CD4-positive, alpha-beta T cell treated with Interleukin-4 for 4 hours (primary cell): ENCODE measurements at places on chromosomes 5 and 9.

GRCh38 chr9:136865041-136865767 lies 904 bp downstream of the EDF1 start:
- DNase-seq = no peak

- DNase-seq = no peak
Observed at GRCh38 chr9:92171822-92172221, 56.6 kb upstream of the SPTLC1 start.

DNA sequence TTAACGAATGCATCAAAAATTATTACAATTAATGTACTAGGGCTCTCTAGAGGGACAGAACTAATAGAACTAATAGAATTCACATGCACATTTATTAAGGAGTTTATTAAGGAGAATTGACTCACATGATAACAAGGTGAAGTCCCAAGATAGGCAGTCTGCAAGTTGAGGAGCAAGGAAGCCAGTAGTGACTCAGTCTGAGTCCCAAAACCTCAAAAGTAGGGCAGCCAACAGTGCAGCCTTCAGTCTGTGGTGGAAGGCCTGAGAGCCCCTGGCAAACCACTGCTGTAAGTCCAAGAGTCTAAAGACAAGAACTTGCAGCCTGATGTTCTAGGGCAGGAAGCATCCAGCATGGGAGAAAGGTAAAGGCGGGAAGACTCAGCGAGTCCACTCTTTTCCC lies 633.8 kb downstream of the SEMA5A start:
- no peak for DNase-seq

- no peak for DNase-seq
Observed at GRCh38 chr9:93673021-93673838, 96.8 kb downstream of the PHF2 start.

GRCh38 chr9:88772575-88772974 lies 218.7 kb upstream of the S1PR3 start:
- no peak for DNase-seq

- DNase-seq = no peak
Observed at GRCh38 chr5:172897481-172898217, 61.6 kb upstream of the RPL26L1 start.

GRCh38 chr9:121363622-121363961 lies 6.5 kb downstream of the STOM start:
- DNase-seq = no peak

DNA sequence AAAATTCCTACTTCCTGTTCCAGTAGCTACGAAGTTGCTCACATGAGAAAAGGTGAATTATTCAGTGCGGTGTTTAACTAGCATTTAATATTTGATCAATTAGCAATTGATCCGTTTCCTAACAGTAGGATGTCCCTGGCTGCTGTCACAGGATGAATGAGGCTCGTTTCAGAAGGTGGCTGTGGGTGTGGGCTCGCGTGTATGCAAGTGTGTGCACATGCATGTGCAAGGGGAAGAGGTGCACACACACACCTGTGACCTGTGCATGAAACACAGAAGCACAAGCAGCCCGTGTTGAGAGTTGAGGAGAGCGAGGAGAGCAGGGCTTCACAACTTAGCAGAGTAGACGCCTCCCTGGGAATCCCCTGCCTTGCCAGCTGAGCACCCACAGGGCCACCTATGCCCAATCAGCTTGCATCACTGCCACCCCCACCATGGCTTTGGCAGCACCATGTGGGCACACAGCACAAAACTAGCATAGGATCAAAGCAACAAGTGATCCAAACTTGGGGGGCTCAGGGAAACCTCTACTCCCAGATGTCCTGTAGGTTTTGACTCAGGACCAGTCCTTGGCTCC lies 107.2 kb downstream of the C5orf15 start:
- DNase-seq = no peak

DNA sequence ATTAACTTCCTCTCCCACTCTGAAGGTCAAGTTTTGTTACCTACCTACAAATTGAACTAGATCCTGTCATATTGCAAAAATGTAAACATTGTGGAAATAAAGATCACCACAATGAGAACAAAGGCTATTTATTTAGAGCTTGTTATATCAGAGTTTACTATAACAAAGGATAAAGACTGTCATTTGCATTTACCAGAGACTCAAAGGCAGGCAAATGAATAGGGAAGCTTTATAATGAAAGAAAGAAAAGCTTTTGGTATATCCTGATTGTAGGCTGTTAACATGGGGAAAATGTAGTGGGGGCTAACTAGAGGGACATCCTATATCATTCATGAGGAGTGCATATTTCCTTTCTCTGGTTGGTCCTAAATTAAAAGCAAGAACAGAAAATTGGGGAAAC lies 403.5 kb upstream of the TYRP1 start:
- DNase-seq = no peak

GRCh38 chr9:93203718-93204469 lies 20.0 kb downstream of the WNK2 start:
- DNase-seq = no peak

DNA sequence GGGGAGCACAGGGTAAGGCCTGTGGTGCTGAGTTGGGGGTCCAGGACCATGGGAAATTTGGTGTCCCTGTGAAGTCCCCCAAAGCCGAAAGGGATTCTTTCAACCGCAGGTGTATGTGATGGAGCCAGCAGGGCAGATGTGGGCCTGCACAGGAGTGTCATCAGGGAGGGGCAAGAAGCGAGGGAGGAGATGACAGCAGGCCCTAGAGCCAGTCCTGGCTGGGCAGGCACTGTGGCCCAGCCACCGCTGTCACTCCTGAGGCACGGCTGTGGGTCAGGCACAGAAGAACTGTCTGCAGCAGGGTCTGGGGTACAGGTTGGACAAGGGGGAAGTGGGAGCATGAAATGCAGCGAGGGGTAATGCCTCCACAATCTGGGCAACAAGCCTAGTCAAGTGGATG lies 4.8 kb downstream of the HK3 start:
- DNase-seq = no peak

DNA sequence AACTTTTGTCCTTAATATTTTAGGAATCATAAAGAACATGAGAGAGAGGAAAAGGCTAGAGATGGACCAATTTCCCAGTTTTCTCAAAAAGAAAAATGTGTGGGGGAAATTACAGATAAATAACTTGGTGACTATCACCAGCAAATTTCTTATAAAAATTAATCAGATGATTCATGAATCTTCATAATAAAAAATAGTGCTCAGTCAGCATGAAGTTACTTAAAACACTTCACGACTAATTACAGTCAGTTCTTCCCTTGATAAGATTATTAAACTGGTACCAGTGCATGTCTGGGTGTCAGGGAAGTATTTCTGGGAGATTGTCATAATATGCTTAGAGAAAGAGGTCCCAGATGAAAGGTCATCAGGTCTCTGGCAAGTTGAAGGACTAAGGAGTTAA lies 133.0 kb downstream of the SNCAIP start:
- no peak for DNase-seq

DNA sequence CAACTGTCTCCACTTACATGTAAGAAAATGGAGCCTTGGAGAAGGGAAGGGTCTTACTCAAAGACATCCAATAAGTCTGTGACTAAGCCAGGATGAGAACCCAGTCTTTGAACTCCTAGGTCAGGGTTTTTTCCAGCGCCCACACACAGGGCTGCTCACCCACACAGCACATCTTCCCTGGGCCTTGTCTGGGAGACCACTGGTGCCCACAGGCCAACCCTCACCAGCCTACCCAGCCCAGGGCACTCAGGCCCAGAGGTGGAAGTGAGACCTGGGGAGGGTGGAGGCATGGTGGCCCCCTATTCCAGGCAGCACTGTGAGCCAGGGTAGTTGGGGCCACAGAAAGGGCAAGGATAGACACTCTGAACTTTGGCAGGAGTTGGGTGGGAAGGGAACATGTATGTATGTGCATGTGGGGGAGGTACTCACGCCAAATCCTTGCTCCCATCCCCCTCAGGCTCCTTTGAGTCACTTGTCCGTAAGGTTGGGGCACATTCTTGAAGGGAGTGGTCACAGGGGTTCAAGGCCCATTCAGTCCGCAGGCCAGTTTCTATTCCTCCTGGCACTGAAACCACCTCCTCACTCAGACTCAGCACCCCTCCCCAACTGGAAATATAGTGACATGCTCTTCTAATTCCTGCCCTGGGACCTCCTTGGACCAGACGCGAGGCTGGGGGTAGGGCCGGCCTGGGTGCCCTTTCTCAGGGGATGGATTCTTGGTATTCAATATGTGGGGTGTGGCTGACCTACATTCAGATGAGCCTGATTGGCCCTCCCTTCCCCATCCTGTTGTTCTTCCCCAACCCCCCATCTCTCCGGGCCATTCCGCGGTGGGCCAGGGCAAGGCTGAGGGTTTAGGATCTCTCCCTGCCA lies 2.9 kb upstream of the SLC4A9 start:
- DNase-seq = no peak

DNA sequence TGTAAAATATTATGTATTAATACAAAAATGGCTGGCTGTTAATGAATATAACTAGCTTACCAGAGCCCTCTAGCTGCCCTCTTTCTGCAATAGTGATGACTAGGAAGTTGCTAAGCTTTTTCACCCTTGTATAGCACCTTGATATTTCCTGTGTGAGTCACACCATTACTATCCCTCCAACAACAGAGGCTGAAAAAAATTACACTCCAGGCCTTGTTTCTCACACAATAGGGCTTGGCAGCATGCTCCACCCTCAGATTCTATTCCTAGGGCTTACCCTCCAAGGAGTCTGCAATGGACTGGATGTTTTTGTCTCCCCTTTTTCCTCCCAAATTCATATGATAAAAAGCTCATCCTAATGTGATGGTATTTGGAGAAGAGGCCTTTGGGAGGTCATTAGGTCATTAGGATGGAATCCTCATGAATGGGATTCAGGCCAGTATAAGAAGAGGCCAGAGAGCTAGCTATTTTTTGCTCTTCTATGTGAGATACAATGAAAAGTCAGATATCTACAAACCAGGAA lies 184.6 kb upstream of the MAP1B start:
- DNase-seq = no peak

GRCh38 chr5:32278406-32278805 lies 34.3 kb downstream of the MTMR12 start:
- peak; percentile 42 for DNase-seq

GRCh38 chr5:149895416-149896345 lies 48.9 kb downstream of the PDE6A start:
- no peak for DNase-seq

DNA sequence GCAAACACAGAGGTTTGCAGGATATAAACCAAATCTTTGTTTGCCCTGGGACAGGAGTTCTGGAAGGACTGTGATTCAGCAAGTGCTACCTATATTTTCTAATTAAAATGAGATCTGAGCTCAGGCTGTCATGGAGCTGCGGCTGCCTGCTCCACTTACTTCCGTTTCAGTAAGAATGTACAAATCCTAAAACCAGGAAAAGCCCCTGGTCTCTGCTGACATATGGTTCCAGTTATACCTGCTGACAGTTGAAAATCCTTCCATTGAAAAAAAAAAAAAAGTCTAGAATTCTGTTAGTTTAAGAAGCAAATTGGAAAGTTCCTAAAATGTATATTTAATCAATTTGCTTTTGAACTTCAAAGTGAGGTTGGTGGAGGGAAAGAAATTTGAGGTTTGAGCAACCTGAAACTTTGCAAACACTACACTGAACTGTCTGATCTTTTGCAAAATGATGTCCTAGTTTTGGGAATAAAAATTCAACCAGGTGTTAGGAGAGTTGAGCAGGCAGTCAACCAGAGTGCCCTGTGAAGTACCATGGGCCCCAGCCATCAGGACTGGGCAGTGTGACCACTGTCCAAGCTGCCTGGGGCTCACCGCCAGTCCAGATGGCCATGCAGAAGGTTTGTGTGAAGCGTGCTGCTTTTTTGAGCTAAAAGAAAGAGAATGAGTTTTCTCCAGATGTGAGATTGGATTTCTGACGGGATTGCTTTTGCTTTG lies 50.6 kb downstream of the SHB start:
- DNase-seq = no peak

DNA sequence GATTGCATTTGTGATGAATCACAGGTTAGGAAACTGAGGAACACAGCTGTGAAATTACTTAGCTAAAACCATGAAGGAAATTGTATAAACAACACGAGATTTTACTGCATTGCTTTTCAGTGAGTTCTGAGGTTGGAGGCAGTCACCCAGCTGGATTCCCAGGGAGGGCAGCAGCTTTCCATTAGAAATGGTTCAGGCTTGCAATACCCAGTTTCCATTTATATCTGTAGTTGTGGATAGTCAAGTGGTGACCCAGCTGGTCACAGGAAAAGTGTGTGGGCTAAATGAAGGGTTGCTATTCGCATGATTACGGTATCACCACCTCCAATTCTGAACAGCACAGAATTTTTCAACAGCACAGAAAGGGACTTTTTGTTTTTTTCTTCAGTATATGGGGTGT lies 34.3 kb upstream of the SPATA31D4 start:
- no peak for DNase-seq

- DNase-seq = no peak
Observed at GRCh38 chr9:127786773-127787104, 905 bp downstream of the CDK9 start.

DNA sequence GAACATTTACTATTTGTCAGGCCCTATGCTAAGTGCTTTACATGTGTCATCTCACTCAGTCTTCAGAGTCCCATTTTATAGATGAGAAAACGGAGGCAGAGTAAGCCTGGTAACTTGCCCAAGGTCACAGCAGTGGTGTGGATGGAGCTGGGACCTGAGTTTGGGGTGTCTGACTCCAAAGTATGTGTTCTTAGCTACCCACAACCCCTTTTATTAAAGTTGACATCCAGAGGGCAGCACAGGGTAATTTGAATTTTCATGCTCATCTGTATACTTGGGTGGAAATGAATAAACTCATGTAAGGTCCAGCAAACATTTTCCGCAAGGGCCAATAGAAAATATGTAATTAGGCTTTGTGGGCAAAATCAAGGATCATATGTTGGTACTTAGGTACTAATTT lies 93.4 kb upstream of the SLC25A48 start:
- no peak for DNase-seq

- no peak for DNase-seq
Observed at GRCh38 chr5:104526866-104527265, 964.3 kb upstream of the NUDT12 start.

GRCh38 chr5:94335936-94336335 lies 282.5 kb downstream of the KIAA0825 start:
- no peak for DNase-seq

DNA sequence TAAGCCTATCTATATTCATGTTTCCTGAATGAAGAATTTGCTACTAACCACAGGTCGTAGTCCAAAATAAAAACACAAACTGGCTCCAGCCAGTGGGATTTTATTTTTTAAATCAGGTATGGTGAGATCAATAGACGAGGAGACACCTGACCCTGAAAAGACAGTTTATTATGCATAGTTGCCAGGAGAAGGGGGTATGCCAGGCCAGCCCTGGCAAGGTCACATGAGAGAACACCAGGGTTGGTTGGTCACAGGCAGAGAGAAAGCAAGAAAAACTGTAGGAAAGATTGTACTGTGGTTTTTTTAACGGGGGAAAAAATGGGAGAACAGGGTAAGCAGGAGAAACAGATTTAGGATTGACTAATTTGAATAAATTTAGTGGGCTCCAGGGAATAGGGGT lies 125.3 kb downstream of the CDH18 start:
- no peak for DNase-seq

DNA sequence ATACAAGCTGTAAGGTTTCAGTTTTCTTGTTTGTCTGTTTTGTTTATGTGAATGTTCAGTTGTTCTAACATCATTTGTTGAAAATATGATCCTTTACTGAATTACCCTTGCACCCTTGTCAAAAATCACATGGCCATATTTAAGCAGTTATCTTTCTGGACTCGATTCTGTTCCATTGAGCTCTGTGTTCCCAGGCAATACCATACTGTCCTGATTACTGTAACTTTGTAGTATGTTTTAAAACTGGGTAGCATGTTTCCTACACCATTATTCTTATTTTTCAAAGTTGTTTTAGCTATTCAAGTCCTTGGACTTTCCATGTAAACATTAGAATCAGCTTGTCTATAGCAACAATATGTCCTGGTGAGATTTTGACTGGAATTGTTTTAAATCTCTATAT lies 66.7 kb upstream of the PRSS3 start:
- no peak for DNase-seq

GRCh38 chr9:16450578-16450977 lies 419.9 kb downstream of the BNC2 start:
- DNase-seq = no peak
